Smooth muscle cell of the umbilical artery (primary cell): ENCODE measurements at places on chromosomes 2 and 18. TPM values are rescaled to one million over a fixed set of nuclear protein-coding genes. Genes with fewer than 3 reads are reported as not detected.

E2F6 gene
- 14.6 and 17.7 TPM in 2 replicates for total RNA-seq

TP53I3 gene
- 28.5 and 30.2 TPM in 2 replicates for total RNA-seq

COL6A3 gene
- 1,689 and 3,192 TPM in 2 replicates for total RNA-seq

MRO gene
- 0.30 and 1.6 TPM in 2 replicates for total RNA-seq

TMEM198 gene
- 0.88 and 1.2 TPM in 2 replicates for total RNA-seq

GPN1 gene
- total RNA-seq = 26.4 and 40.8 TPM in 2 replicates

FMNL2 gene
- total RNA-seq = 20.5 and 37.2 TPM in 2 replicates

SERPINB2 gene
- total RNA-seq = 2.4 and 4.8 TPM in 2 replicates

LONRF2 gene
- 0.32 and 1.2 TPM in 2 replicates for total RNA-seq

PRKAG3 gene
- not detected in 2 replicates for total RNA-seq

EVX2 gene
- total RNA-seq = not detected in 2 replicates

LDLRAD4 gene
- total RNA-seq = 4.1 and 42.2 TPM in 2 replicates

ALMS1 gene
- total RNA-seq = 14.6 and 23.9 TPM in 2 replicates

LRRFIP1 gene
- total RNA-seq = 46.3 and 106 TPM in 2 replicates

HAAO gene
- not detected in 2 replicates for total RNA-seq

HOXD11 gene
- 7.8 and 15.7 TPM in 2 replicates for total RNA-seq

UPP2 gene
- total RNA-seq = not detected in 2 replicates

MAPK4 gene
- total RNA-seq = not detected in 2 replicates

TIMM21 gene
- total RNA-seq = 29.7 and 37.6 TPM in 2 replicates

CRYGD gene
- total RNA-seq = not detected in 2 replicates

DNAJC5G gene
- total RNA-seq = not detected in 2 replicates

NDC80 gene
- total RNA-seq = 8.0 and 11.9 TPM in 2 replicates

LCT gene
- not detected in 2 replicates for total RNA-seq

SPEG gene
- total RNA-seq = 36.2 and 61.6 TPM in 2 replicates

AOX1 gene
- 3.0 and 15.2 TPM in 2 replicates for total RNA-seq

MEIS1 gene
- total RNA-seq = 45.0 and 146 TPM in 2 replicates

INPP4A gene
- total RNA-seq = 29.7 and 38.7 TPM in 2 replicates

ASAP2 gene
- 30.6 and 79.5 TPM in 2 replicates for total RNA-seq

HJURP gene
- total RNA-seq = 1.5 and 9.4 TPM in 2 replicates

MSTN gene
- under 0.01 and 0.05 TPM in 2 replicates for total RNA-seq

LYPD6 gene
- 7.8 and 8.6 TPM in 2 replicates for total RNA-seq

AQP4 gene
- total RNA-seq = not detected in 2 replicates

EN1 gene
- 0.18 and 0.30 TPM in 2 replicates for total RNA-seq

CXCR4 gene
- 0.30 and 0.74 TPM in 2 replicates for total RNA-seq

STK11IP gene
- total RNA-seq = 13.1 and 15.6 TPM in 2 replicates

PLGLB2 gene
- total RNA-seq = 0.30 and 2.1 TPM in 2 replicates

MDH1B gene
- 0.59 and 0.78 TPM in 2 replicates for total RNA-seq
